Activated naive CD4-positive, alpha-beta T cell treated with anti-CD3 and anti-CD28 coated beads for 36 hours (primary cell): ENCODE measurements at places on chromosomes 6 and 20. TPM values are rescaled to one million over a fixed set of nuclear protein-coding genes. Genes with fewer than 3 reads are reported as not detected.

Gene AURKA
- total RNA-seq, result 115 TPM

Gene THEMIS
- 7.4 TPM for total RNA-seq

Gene C20orf202
- total RNA-seq, result not detected

Gene PPIL1
- 42.8 TPM for total RNA-seq

Gene APOBEC2
- not detected for total RNA-seq

Gene SEL1L2
- total RNA-seq, result not detected

Gene CFAP206
- total RNA-seq, result not detected

Gene ZNF451
- total RNA-seq, result 43.8 TPM

Gene NRSN1
- not detected for total RNA-seq

Gene RARS2
- total RNA-seq, result 17.4 TPM

Gene RUNX2
- total RNA-seq, result 3.6 TPM

Gene DEFB132
- total RNA-seq, result not detected

Gene NNAT
- total RNA-seq, result 0.50 TPM

Gene CALHM5
- not detected for total RNA-seq

Gene KIFC1
- total RNA-seq, result 107 TPM

Gene WTAP
- 87.5 TPM for total RNA-seq

Gene PLCB1
- total RNA-seq, result 1.2 TPM

Gene HTR1B
- total RNA-seq, result not detected

Gene VWA7
- total RNA-seq, result 0.89 TPM

Gene SUPT3H
- total RNA-seq, result 15.7 TPM

Gene MEI4
- not detected for total RNA-seq

Gene KCNQ5
- 12.0 TPM for total RNA-seq

Gene C6orf132
- 0.12 TPM for total RNA-seq

Gene EZR
- total RNA-seq, result 230 TPM

Gene MUC21
- total RNA-seq, result not detected

Gene SPTLC3
- total RNA-seq, result 0.64 TPM

Gene COL19A1
- 0.26 TPM for total RNA-seq

Gene PAK5
- not detected for total RNA-seq

Gene LCA5
- total RNA-seq, result 0.29 TPM

Gene SUMO4
- 5.5 TPM for total RNA-seq

Gene F13A1
- total RNA-seq, result not detected

Gene HCRTR2
- not detected for total RNA-seq

Gene RAB22A
- total RNA-seq, result 9.3 TPM

Gene DEFB119
- not detected for total RNA-seq

Gene HLA-DQA1
- total RNA-seq, result 0.93 TPM
